Jurkat, Clone E6-1 (cell line): ENCODE measurements at places on chromosomes 1 and 21.

- DNase-seq, result peak; percentile 54
Measured at GRCh38 chr1:66998972-66999371, 55.0 kb downstream of the SLC35D1 start.

- DNase-seq, result no peak
Measured at GRCh38 chr1:97160818-97161217, 439.2 kb downstream of the PTBP2 start.

GRCh38 chr1:19122668-19123067 lies 87.4 kb downstream of the UBR4 start:
- DNase-seq, result no peak

DNA sequence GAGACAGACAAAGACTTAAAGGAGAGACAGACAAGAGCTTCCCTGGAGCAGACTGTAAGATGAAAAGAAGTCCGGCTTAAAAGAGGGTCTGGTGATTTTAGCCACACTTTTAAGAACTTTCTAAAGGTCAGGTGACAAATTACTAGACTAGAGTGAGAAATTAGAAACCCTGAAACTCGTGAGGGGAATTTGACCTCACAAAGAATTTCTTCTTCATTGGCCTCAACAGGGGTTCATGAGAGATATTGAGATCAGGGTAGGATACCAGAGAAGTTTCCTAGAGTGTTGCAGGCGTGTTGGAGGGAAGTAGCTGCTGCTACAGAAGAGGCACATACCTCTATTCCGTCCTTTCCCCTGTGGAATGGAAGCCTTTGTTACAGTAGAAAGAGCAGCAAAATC lies 884.4 kb downstream of the KCNT2 start:
- no peak for DNase-seq

DNA sequence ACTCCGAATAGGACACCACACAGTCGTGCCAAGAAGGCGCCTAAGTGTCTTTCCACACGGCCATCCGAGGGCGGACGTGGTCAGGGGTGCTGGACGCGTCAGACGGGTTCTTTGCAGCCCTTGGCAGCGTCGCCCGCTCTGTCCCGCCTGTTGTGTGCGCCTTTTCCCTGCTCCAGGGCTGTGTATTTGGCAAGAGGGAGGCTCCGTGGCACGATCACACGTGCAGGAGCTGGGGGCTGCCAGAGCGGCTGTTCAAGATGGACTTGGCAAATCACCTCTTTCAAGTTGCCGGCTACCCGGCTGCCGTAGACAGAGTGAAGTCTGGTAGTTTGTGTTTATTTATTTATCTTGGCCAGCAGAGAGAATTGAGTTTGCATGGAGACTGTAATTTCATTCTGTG lies 31.9 kb downstream of the PRKCZ start:
- no peak for DNase-seq
